Stimulated activated CD4-positive, alpha-beta T cell treated with anti-CD3 and anti-CD28 coated beads, Interleukin-4, amount 100 ng/mL, for 48 hours (primary cell): ENCODE measurements at places on chromosomes 5 and 9.

GRCh38 chr5:88821161-88821560, 61.8 kb downstream of the MEF2C start:
- DNase-seq, result no peak

- no peak for DNase-seq
Observed at GRCh38 chr5:44486591-44486990, 97.4 kb upstream of the FGF10 start.

GRCh38 chr9:97543561-97543960, 42.1 kb downstream of the TMOD1 start:
- no peak for DNase-seq

DNA sequence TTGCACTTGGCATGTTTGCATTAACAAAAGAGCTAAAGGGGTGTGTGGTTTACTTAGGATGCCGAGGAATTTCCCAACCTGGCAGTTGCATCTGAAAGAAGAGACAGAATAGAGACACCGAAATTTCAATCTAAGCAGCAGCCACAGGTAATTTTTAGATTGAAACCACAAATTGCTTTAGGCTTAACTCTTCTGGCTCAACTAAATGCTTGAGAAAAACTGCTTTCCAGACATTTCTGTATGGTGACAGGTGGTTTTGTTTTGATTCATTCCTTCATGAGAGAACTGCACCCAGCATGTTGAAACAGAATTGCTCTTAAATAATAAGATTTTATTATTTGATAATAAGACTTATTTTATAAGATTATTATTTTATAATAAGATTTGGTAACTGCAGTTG, 21.5 kb downstream of the SECISBP2 start:
- no peak for DNase-seq

DNA sequence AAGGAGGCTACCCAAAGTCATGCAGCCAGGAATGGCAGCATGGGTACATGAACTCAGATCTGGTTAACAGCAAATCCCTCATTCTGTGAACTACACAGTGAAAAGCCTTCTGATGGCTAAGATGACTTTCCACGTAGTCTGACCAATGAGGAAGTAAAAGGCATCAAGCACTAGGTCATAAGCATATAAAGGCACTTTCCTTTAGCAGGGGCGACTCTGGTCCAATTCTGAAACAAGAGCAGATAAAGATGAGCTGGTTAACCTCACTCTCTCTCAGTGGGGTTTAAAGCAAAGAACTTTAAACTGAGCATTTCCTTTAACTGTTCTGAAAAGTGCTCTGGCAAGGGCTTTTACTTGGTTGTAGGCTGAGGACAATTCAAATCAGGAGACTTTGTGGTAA, 21.1 kb downstream of the PSMB7 start:
- DNase-seq, result no peak

- DNase-seq, result no peak
Observed at GRCh38 chr5:29016067-29016466, 1977.7 kb upstream of the CDH9 start.

DNA sequence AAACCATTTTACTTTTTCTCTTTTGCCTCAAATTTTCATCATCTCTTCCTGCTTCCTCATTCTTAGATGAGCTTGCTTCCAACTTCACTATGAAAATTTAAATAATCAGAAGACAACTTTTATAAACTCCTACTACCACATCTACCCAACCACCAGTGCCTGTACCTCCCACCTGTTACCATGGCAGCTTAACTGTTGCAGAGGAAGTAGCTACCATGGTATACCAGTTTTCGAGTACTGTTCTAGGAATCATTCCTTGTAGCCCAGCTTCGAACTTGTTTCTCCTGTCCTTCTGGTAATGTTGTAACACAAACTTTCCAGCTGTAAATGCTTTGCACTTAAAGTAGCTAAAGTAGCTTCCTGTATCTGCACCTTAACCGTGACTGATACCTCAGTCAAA, 266.8 kb upstream of the NREP start:
- DNase-seq, result no peak

GRCh38 chr9:125746774-125747052, 460 bp upstream of the PBX3 start:
- DNase-seq, result no peak

DNA sequence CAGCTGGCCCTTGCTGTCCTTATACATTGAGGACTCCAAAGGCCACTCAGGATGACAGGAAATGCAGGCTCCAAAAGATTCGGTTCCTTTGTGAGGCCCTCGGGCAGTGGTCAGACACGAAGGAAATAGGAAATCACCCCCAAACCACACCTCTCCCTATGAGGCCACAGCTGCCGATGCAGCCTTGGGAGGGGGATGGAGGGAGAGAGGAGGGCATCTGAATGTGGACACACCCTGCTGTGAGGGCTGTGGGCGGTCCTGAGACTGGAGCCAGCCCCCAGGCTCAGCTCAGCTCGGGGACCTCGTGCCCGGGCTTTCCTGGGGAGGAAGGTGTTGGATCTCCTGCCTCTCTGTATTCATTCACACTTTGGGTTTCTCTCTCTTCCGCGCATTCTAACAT, 2.7 kb upstream of the CLPTM1L start:
- DNase-seq, result no peak

GRCh38 chr5:126909856-126910255, 120.5 kb downstream of the MARCHF3 start:
- no peak for DNase-seq

DNA sequence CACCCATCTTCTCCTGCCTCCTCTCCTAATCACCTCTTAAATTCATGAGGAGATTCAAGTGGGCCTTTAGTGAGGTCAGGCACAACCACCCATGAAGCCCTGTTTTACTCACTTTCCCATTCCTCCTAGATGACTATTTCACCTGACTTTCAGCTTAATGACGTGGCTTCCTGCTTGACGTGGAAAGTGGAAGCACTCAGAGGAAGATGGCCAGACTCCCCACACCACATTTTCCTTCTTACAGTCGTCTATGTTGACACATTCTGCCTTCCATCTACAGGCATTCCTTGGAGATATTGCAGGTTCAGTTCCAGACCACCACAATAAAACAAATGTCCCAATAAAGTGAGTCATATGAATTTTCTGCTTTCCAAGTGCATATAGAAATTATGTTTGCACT, 146.4 kb upstream of the TAS2R1 start:
- DNase-seq, result no peak

GRCh38 chr9:110797611-110798010, 129.0 kb downstream of the MUSK start:
- no peak for DNase-seq

DNA sequence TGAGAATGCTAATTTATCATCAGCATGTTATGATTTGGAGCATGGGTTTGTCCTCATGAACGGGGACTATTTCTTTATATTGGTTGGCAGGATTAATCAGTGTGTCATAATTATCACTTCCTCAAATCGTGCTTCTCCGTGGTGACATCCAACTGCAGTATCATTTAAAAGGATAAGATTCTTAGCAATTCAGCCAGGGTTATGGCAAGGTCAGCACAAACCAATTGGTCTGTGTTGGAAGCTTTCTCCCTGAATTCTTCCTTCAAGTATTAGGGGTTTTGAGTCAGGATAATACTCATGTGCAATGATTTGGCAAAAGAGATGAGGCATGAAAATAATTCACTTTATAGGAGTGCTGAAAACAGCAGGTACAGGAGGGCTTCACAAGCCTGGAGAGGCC, 5.5 kb upstream of the CAMLG start:
- no peak for DNase-seq

- no peak for DNase-seq
Observed at GRCh38 chr5:74185599-74185998, 454.9 kb downstream of the ENC1 start.

DNA sequence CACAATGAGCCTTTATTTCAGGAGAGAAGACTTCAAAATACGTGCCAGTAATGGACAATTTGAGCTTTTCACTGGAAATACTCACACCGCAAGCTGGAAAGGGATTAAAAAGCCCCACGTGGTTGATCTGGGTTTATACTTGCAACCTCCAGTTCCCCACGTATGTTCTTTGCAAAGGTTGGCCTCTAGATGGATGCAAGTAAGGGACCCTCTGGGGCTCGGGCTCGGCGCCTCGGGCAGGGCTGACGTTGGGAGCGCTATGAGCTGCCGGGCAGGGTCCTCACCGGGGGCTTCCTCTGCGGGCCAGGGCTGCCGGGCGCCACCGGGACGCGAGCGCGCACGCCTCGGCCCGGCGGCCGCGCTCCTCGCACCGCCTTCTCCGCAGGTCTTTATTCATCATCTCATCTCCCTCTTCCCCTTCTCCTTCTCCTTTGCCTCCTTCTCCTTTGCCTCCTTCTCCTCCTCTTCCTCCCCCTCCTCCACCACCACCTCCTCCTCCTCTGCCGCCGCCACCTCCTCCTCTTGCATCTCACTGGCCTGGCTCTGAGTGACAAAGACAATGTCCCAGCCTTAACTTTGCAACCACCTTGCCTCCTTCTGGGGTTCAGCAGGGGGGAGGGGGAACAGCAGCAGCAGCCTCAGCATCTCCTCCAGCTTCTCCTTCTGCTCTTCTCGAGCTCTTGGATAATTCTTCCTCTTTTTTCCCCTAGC, 701 bp upstream of the ZNF462 start:
- no peak for DNase-seq

- DNase-seq, result no peak
Observed at GRCh38 chr9:82024908-82025307, 36.3 kb downstream of the SPATA31D1 start.

- no peak for DNase-seq
Observed at GRCh38 chr5:78320401-78320800, 25.9 kb upstream of the AP3B1 start.

DNA sequence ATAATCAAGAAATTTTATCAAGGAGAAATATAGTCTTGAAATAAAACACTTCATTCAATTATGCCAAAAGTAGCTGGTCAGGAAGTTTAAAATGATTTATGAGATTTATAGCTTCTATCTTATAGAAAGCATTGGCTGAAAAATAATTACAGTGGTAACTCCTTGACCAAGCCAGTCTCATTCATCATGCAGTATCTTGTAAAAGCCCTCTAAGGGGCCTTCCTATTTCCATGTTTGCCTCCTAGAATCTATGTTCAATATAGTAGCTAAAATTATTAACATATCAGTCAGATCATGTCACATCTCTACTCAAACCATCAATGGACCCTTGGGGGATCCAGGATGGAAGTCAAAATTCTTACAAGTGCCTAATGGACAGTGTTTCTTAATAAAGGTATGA, 393.4 kb upstream of the ST8SIA4 start:
- no peak for DNase-seq

DNA sequence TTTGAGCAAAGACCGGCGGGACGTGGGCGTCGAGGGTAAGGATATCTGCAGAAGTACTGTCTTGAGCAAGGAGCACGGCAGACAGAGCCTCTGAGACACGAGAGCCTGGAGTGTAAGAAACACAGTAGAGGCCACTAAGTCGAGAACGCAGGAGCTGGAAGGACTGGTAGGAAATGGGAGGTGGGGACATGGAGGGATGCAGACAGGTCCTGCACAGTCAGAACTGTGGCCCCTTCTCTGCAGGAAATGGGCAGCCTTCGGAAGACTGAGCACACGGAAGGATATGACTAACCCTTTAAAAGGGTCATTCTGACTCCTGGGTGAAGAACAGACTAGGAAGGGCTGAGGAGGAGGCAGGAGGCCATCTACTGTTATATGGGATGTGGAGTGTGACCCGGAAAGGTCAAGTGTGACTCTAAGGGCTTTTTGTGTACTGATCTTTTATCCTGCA, 1.4 kb upstream of the CAMSAP1 start:
- DNase-seq, result no peak

- DNase-seq, result no peak
Observed at GRCh38 chr5:89449392-89450148, 566.6 kb upstream of the MEF2C start.

DNA sequence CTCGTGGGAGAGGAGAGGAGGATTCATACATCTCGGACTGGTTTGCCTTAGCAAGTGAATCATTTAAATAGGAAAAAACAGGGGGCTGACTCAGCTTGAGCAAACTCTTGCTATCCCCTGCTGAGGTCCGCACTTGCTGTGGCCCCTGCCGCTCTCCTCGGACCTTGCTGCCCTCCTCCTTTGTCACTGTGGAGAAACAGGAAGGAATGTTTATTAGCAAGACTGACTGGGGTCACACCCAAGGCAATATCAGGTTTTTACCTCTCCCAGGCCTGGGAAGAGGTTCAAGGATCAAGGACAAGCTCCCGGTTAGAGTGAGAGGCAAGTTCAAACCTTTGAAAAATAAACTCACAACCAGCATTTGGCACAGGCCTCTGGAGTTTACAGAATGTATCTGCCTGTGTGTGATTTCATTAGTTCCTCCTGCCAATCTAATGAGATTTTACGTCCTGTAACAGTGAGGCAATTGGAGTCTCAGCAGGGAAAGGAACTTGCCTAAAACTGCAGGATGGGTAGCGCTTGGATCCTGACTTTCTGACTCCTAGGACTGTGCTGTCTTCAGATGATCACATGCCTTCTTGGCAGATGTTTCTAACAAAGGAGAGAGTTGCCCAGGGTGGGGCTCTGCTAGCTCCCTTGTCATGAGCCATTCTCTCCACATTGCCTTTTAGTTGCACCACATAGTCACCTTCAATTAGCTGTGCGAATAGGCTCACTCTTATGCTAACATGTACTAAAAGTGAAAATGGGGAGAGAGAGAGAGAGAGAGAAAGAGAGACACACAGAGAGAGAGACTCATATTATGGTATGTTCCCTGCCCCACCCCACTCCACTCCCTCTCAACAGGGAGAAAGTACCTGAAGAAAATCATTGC, 108.6 kb upstream of the CDKN2B start:
- DNase-seq, result no peak

DNA sequence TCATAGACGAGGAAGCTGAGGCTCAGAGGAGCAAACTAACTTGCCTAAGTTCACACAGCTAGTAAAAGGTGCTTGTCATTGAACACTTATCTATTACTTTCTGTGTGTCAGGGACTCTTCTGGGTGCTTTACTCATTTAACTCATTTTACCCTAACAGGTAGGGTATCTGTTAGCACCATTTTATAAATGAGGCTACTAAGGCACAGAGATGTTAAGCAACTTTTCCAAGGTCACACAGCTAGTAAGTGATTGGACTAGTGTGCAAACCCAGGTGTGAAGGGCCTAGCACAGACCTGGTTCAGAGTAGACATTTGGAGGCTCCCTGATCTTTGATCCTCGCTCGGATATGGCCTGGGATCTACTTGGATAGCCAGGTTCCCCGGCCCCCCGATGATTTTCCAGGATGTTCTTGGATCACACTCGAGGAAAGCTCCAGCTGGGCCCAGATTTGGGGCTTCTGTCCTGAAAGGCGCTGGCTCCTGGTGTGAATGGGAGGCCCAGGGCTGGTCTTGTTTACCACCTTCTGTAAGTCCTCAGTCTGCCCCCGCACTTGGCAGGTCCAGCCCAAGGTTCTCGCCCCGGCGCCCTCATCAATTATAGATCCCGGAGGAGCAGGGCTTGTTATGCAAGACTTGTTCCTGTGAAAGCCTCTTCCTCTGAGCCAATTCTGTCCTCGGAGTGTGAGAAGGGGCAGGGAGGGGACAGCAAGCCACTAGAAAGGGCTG, 37.5 kb downstream of the GSN start:
- no peak for DNase-seq

DNA sequence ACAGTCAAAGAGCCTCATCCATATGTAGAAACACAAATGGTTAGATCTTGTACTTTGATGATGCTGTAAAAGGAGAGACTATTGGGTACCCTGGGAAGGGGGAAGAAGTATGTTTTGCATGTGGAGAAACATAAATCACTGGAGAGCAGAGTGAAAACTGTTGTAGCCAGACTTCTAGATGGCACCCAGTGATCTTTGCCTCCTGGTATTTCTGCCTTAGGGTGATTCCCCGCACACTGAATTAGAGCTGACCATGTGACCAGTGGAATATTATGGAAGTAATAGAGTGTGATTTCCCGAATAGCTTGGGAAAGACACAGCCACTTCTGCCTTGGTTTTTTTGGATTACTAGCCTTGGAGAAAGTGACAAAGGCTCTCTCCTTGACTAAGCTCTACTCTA, 174.3 kb downstream of the LPAR1 start:
- DNase-seq, result no peak
